ENCODE measurements at places on chromosomes 5 and 9.

DNA sequence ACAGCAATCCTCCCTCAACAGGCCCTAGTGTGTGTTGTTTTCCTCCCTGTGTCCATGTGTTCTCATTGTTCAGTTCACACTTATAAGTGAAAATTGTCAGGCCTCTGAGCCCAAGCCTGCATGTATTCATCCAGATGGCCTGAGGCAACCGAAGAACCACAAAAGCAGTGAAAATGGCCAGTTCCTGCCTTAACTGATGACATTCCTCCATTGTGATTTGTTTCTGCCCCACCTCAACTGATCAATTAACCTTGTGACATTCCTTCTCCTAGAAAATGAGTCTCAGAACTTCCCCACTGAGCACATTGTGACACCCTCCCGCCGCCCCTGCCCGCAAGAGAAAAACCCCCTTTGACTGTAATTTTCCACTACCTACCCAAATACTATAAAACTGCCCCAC, 17.4 kb upstream of the TRPC7 start:
- no peak overlapping the region for H3K4me3 ChIP-seq
- peaks cover 6% of the 10 kb centered on the region for H3K27me3 ChIP-seq
- H3K36me3 ChIP-seq: no peaks in the 10 kb centered on the region

DNA sequence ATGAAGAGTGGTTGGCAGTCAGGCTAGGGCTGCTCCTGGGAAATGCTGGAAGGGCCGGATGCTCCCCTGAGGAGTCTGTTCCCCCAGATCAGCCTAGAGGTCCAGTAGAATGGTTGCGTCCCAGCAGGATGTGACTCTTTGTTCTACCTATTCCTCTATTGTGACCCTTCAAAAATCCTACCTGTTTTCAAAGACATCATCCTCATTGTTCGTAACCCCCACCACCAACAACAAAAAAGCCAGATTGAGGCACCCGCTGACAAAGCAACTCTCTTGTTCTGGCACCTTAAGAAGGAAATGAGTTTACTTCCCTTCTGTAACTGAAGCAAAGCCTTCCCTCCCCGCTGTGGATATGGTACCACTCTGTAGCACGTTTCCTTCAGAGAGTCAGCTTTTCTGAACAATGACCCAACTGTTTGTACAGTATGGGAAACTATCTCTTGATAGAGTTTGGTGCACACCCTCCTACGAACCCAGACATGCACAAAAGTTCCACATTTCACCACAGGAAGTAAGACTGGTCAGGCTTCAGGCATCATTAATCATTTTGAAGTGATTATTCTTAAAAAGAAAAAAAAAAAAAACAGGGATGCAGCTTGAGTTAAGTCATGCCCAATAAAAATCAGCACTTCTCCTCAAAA, 207.2 kb downstream of the ENC1 start:
- H3K4me3 ChIP-seq: no peak overlapping the region
- H3K36me3 ChIP-seq: no peaks in the 10 kb centered on the region
- no peaks in the 10 kb centered on the region for H3K4me1 ChIP-seq
- H3K27ac ChIP-seq: no peak overlapping the region

DNA sequence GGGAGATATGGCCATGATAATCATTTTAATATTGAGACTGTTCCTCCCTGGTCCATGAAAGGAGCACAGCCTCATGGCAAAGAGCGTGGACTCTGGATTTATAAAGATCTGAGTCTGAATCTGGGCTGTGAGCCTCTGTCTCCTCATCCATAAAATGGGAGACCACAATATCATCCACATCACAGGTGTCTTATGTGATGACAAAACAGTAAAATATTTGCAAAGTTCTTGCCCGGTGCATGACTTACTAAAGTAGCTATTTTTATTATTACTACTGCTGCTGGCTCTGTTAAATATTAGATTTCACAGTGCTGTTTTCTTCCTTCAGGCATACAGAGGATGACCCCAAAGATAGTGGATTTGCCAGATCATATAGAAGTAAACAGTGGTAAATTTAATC, 74.1 kb downstream of the TEK start:
- H3K4me3 ChIP-seq: no peak overlapping the region
- DNase-seq: no peak
- H3K4me1 ChIP-seq: no peaks in the 10 kb centered on the region
- H3K27ac ChIP-seq: no peak overlapping the region

DNA sequence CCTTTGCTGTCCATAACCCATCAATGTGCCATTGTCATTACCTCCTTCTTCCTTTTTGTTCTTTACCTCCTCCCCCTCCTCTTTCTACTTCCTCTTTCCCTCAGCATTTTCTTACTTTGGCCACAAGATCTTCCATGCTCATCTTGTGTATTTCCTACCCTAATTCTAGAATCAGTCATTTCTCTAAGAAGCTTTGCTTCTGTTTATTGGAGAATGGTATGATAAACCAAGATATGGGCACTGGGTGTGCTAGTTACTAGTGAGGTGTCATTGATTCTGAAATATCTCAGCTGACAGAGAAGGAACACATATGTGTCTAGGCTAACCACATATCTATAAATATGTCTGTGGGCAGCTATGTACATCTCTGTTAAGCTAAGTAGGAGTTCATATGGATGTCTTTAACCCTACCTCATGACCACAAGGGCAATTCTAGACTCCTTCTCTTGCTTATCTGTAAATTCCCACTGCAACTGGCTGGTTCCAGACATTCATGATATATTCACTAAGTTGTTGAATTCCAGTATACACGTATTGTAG, 2051.3 kb upstream of the CDH9 start:
- no peak for DNase-seq
- H3K4me1 ChIP-seq: no peaks in the 10 kb centered on the region
- no peak overlapping the region for H3K4me3 ChIP-seq
- no peaks in the 10 kb centered on the region for H3K27me3 ChIP-seq
- H3K36me3 ChIP-seq: no peaks in the 10 kb centered on the region

- H3K27me3 ChIP-seq: no peaks in the 10 kb centered on the region
- H3K4me3 ChIP-seq: no peak overlapping the region
- H3K27ac ChIP-seq: no peak overlapping the region
- no peaks in the 10 kb centered on the region for H3K4me1 ChIP-seq
These were observed 1638.3 kb downstream of the MAT2B start for GRCh38 chr5:165143741-165144140.

GRCh38 chr5:149959406-149960236, 937 bp upstream of the SLC26A2 start:
- H3K27me3 ChIP-seq: no peaks in the 10 kb centered on the region
- no peak for DNase-seq
- H3K27ac ChIP-seq: peak overlapping the region; percentile 95
- H3K4me1 ChIP-seq: peaks cover 35% of the 10 kb centered on the region
- H3K36me3 ChIP-seq: peaks cover 6% of the 10 kb centered on the region
